Cortex of kidney (tissue), 1 donor: ENCODE measurements at places on chromosomes 5 and 9.

GRCh38 chr9:94014066-94014654 is 59.0 kb upstream of the BARX1 start:
- DNase-seq: no peak

DNA sequence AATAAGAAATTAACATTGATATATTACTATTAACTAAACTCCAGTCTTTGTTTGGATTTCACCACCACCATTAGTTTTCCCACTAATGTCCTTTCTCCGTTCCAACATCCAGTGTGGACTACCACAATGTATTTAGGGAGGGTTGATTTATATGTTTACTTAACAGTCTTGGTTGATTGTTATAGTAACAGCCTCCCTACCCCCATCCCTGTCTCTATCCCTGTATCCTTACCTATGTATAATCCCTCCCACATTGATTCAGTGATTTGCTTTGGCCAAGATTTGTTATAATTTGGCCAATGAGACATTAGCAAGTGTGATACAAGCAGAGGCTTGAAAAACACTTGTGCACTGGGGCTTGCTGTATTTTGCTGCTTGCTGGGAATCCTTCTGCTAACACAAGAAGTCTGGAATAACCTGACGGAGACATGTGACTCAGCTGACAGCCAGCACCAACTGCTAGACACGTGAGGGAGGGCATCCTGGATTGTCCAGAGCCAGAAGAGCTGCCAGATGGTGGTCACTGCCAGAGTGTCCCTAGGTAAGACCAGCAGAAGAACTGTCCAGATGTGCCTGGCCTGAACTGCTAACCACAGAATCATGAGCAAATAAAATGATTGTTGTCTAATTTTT is 51.2 kb upstream of the TCF7 start:
- DNase-seq: no peak

DNA sequence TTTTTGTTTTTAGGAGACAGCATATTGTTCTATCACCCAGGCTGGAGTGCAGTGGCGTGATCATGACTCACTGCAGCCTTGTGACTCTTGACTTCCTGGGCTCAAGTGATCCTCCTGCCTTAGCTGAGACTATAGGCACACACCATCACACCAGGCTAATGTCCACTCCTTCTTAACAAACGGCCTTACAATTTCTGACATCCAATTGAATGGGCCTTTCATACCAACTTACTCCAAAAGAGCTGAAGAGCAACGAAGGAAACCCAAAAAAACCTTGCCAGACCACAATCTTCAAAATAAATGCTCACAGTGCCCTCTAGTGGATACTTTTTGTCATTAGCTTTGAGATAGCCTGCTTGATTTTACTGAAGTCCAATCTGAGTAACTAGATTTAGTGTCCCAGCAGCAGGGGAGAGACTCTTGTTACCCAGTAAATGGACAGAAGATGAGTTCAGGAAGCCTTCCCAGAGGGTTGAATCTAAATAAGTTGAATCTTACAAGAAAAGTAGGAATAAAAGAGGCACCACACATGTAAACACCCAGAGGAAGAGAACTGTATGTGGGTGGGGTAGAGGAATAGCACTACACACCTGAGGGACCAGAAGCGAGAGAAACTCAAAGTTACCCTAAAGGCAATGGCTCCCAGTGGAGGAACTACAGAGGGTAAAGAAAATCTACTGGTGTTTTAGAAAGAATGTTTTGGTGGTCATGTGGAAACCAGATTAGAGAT is 9.3 kb downstream of the ZNF622 start:
- DNase-seq: no peak

GRCh38 chr9:134177624-134178393 is 13.4 kb upstream of the RNU6ATAC start:
- DNase-seq: no peak
